NCI-H1048 (cell line): ENCODE measurements at places on chromosomes 2 and 18.

GRCh38 chr2:64166637-64167420 lies 22.6 kb upstream of the PELI1 start:
- no peak for DNase-seq

DNA sequence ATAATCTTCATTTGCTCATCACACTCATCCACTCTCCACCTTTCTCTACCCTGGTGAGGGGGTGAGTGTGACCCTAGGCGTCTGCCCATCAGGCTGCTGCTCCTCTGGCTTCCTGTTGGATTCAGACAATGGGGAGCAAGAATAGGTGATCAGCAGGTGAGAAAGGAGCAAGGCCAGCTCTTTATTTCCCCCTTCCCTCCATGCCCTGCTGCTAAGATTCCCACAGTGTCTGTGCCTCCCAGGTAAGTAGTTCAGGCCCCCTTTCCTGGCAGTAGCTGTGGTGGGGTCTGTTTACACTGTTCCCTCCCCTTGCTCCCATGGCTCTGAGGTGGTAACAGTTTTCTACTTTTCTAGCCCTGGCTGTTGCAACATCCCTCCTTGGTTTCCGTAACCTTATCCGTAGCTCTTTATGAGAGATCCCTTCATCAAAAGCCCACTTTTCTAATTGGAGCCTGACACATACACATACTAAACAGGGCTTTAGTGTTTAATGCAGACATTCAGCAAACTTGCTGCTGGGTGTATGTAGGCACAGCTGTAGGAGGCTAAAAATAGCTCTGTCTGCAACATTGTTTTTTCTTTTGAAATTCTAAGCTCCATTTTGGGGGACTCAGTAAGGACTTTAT lies 27.5 kb downstream of the MAP2 start:
- DNase-seq: no peak

DNA sequence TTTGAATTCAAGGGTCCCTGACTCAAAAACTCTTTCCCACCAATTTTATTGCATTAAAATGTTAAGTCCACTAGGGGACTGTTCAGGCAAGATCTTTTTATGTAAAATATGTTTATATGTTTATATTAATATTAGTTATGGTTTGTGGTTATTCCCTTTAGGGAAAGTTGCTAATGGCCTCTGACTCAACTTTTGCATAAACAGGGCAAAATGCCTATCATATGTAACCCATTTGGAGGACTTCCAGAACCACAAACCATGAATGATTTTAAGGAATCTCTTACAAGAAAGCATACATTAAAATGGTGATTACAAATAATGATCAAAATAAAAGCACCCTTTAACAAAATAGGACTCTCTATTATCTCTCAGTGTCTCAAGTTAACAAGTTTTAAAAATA lies 1484.5 kb upstream of the ZEB2 start:
- no peak for DNase-seq

DNA sequence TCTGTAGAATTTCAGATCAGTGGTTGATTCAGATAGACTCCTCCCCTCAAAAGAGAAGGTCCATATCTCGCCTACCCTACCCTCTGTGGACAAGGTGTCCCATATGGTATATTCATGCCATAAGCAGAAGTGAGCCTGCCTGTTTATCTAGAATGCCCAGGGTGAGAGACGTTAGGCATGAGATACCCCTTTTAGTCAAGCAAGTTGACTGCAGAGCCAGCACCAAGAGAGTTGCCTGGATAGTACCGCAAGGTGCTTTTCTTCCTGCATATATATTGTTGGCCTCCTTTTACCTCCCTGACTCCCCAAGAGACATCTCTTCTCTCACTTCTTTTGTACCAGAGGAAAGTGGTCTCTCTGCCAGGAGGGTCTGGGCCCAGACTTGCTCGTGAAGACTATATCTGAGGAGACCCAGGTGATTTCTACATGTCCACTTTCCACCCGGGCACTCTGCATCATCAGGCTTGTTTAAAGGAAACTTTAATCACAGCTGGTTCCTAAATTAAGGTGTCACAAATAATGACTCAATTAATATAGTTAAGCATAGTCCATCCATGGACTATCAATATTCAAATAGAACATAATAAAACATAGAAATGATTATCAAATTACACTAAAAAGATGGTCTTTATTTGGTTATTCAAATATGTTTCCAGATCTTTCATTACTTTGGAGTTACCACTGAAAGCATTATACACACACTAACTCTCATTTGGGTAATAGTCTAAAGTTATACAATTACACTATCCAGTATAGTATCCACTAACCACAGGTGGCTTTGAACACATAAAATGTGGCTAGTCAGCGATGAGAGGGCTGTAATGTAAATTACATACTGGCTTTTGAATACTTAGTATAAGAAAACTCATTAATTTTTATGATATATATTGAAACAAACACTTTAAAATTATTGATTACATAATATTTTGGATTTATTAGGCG lies 4.1 kb downstream of the ITGA4 start:
- DNase-seq: no peak

- no peak for DNase-seq
Measured at GRCh38 chr2:66389651-66390131, 45.2 kb upstream of the MEIS1 start.

GRCh38 chr18:59041296-59041695 lies 98.4 kb upstream of the SEC11C start:
- DNase-seq: no peak

- no peak for DNase-seq
Measured at GRCh38 chr2:219496825-219497494, 1.7 kb upstream of the GMPPA start.

DNA sequence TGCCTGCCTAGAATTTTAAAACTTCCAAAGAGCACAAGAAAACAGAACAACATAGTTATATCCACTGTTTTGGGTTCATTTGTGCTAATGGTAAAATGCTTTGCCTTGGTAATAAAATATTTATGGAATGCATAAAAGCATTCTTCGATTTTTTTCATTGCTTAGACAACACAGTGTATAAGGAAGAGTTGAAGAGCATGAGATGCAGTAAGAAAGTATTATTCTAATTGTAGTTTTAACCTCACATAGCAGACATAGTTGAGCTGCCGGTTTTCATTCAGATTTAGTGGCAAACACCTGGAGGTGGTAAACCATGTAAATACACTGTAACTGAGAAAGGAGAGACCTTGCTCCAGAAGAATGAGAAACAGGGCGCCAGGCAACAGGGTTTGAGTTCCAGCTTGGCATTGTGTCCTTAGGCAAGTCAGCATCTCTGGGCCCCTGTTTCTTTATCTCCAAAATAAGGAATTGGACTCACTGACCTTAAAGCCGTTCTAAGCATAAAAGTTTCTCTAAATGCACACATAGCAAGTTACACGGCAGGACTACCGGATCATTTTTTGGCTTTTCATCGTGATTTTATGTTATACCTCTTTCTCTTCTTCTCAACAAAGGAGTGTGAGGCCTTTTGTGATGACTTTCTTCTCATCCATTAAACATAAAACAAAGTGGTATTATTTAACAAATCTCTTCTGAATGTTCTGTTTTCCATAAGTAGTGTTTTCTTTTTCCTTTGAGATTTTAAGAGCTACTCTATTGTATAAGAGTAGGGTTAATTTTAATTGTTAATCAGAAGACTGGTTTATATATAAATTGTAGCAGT lies 7.9 kb downstream of the UGP2 start:
- no peak for DNase-seq

DNA sequence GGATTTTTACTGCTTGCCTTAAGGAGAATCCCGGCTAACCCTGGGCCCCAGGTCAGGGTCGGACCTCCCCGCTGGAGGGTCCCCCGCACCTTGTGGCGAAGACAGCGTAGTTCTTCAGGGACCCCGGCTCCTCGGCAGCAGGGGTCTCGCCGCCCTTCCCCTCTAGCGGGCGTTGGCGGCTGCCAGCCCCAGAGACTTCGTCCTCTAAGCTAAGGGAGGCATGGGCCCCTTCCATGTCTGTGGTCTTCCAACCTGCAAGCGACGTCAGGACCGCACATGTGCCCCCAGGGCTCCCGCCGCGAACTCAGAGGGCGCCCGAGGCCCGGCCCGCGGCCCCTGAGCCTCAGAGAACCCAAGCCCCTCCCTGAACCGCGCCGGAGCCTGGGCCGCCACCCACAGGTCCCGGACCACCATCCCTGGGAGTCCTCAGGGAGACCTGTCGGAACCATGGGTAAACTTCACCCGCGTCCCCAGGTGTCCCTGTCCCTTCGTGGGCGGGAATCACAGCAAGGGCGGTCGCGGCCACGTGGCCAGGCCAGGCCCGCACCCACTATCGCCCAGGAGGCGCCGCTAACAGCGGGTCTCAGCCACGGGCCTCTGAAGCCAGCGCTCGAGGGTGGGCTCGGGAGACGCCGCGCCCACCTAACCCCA lies 562 bp downstream of the ANKMY1 start:
- no peak for DNase-seq

GRCh38 chr2:16613539-16614011 lies 52.1 kb downstream of the CYRIA start:
- DNase-seq: no peak

GRCh38 chr2:8329660-8330622 lies 351.9 kb upstream of the ID2 start:
- no peak for DNase-seq
